Stimulated activated CD4-positive, alpha-beta T cell treated with anti-CD3 and anti-CD28 coated beads, TNF-alpha, amount 100 ng/mL, for 24 hours (primary cell): ENCODE measurements at places on chromosomes 3 and 15.
A peak's percentile ranks its signal among the peaks of the same experiment; 100 is the strongest.

- DNase-seq, result no peak
Observed at GRCh38 chr3:136992115-136992514, 34.3 kb downstream of the IL20RB start.

DNA sequence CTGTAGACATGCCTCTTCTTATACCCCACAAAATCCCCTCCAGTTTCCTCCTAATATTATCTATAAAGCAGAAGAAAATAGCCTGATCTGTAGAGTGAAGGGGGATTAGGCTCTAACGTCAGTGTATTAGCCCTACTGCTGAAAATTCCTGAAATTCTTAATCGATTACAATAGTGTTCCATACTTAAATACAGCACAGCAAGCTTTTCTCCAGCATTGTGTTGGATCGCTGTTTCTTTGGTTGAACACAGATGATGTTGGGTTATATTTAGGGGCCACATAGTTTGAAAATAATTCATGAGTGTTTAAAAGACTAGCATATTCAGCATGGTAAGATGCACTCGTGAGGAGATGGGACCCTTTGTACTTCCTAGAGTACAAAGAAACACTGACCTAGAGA, 52.5 kb downstream of the PIAS1 start:
- DNase-seq, result no peak

GRCh38 chr3:192819001-192819569, 91.7 kb upstream of the FGF12 start:
- peak; percentile 29 for DNase-seq

- no peak for DNase-seq
Observed at GRCh38 chr3:32410367-32411246, 19.0 kb downstream of the CMTM7 start.

- no peak for DNase-seq
Observed at GRCh38 chr15:57079931-57080620, 161.6 kb downstream of the TCF12 start.

GRCh38 chr3:142027735-142028134, 121.6 kb downstream of the TFDP2 start:
- DNase-seq, result peak; percentile 13

DNA sequence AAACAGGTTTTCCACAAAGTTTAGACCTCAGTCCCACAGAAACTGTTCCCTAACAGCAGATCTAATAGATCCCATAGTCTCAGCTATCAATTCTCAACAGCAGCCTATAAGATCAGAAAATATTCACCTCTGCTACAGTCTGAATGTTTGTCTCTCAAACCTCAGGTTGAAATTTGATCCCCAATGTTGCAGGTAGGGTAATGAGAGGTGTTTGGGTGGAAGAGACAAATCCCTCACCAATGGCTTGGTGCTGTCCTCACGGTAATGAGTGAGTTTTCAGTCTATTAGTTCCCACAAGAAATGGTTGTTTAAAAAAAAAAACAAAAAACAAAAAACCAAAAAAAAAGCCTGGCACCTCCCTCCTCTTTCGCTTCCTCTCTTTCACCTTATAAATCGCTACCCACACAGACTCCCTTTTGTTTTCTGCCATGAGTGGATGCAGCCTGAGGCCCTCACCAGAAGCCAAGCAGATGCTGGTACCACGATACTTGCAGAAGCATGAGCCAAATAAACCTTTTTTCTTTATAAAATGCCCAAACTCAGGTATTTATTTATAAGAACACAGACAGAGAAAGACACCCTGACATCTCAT, 14.2 kb downstream of the ZNF280D start:
- no peak for DNase-seq

DNA sequence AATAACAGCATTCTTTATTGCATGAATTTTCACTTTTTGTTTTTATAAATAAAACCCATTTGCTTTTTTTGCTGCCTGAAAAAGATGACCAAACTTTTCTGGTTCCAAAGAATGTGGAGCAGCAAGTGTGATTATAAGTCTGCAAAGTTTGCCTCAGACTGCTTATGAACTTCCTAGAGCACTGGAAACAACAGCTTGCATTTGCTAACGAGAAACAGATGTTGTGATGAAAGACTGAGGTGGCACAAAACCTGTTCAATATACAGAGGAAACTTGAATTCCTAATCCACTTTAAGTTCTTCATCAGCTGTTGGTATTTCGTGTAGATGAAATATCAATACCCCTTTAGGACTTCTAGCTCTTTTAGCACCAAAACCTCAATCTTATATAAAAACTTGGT, 9.3 kb downstream of the ZPLD1 start:
- DNase-seq, result no peak

- DNase-seq, result no peak
Observed at GRCh38 chr15:89998923-89999675, 2.0 kb upstream of the ZNF710 start.

GRCh38 chr3:105260385-105260784, 106.3 kb upstream of the ALCAM start:
- DNase-seq, result no peak

DNA sequence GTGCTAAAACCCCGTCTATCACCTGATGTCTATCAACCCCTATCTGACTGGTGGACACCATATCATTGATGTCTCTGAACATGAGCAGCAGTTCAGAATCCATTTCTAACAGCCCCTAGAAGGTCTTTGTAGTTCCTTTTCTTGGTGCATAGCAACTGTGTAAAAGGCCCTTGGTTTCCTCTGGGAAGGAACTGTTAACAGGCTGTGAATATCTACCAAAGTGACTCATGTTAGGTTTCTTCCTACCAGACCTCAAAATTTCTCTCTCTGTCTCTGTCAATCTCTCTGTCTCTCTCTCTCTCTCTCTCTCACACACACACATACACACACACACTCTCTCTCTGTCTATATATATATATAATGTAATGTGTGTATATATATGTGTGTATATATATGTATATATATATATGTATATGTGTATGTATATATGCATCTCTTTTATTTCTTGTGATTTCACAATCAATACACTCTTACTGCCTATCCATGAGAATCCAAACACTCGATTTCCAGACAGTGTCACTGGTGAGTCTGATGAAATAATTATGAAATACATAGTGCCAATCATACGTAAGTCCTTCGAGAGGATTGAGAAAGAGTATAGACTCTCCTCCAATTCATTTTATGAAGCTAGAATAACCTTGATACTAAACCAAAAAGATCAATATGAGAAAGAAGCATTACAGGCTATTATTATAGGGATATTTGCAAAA, 335.9 kb upstream of the SLCO3A1 start:
- no peak for DNase-seq

DNA sequence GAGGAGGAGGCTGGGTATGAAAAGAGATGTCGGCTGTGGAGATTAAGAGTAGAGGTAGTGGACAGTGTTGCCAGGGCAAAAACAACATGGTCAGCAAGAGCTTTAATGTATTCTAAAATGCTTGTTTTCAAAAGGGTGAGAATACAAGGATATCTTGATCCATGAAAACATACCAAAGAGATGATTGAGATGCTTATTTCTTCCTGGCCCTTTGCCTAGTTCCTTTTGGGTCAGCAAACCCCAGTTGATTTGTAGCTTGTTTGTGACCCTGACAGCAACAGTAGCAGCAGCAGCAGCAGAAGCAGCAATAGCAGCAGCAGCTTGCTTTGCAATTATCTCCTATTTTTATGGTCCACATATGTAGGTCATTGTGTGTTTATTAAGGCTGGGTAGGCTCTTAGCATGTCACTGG, 337.3 kb downstream of the LPP start:
- DNase-seq, result no peak
